Stimulated activated CD4-positive, alpha-beta T cell treated with anti-CD3 and anti-CD28 coated beads, Interleukin-4, amount 100 ng/mL, for 4 hours (primary cell): ENCODE measurements at places on chromosomes 3 and 15.

DNA sequence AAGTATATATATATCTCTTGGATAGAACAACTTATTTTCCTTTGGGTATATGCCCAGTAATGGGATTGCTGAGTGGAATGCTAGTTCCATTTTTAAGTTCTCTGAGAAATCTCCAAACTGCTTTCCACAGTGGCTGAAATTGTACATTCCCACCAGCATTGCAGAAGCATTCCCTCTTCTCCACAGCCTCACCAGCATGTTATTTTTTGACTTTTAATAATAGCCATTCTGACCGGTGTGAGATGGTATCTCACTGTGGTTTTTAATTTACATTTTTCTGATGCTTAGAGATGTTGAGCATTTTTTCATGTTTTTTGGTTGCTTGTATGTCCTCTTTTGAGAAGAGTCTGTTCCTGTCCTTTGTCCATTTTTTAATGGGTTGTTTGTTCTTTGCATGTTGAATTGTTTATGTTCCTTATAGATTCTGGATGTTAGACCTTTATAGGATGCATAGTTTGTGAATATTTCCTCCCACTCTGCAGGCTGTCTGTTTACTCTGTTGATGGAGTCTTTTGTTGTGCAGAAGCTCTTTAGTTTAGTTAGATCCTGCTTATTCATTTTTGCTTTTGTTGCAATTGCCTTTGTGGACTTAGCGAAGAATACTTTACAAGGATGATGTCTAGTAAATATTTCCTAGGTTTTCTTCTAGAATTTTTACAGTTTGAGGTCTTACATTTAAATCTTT is 82.7 kb upstream of the NR2F2 start:
- DNase-seq = no peak

- no peak for DNase-seq
Measured at GRCh38 chr15:51335538-51336410, 2.6 kb downstream of the CYP19A1 start.

- DNase-seq = no peak
Measured at GRCh38 chr3:194279101-194279500, 72.0 kb downstream of the CPN2 start.

DNA sequence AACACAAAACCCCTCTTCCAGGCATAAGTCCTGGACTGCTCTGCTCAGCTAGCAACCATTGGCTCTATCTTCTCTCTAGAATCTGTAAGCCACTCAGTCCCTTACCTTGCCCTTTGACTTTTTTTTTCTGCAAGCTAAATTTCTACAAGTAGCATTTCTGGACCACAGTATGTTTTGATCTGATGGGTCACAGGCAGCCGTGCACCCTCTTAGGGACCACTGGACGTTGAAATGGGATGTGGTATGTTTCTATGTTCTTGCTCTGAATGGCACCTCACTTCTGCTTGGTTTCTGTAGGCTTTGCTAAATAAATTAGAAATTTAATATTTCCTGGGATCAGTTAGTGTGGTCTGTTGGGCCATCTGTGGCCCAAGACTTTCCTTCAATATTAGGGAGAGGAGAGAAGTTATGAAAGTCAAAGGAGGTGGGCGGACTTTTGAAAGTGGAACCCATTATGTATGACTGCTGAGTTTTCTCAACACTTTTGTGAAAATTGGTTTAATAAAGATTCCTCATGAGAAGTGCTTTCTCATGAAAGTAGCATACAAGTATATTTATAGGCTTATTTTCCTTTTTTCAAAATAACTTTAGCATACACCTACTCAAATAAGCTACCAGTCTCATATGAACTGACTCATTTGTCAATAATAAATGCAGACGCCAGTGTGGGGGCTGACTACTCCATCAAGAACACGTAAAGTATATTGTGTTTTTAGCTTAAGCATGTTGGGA is 18.4 kb upstream of the TIPARP start:
- DNase-seq = no peak

GRCh38 chr3:126108676-126109050 is 24.7 kb upstream of the SLC41A3 start:
- no peak for DNase-seq

DNA sequence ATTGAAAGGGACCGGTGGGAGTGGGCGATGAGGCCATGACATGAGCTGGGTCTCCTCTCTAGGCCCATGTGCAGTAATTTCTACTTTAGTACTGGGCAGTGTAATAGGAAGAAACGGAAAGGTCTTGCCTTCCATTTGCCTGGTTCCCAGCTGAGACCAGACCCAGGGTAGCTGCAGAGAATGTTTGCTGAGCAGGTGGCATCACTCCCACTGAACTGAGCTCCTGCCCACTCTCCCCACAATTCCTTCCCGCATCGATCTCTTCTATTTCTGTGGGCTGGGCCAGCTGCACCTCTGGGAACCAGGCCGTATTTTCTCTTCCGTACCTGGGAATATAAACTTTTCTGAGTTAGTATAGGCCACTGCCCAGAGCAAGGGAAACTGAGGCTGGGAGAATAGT is 15.8 kb downstream of the ESYT3 start:
- no peak for DNase-seq

GRCh38 chr3:69535613-69536012 is 149.7 kb upstream of the FRMD4B start:
- no peak for DNase-seq

DNA sequence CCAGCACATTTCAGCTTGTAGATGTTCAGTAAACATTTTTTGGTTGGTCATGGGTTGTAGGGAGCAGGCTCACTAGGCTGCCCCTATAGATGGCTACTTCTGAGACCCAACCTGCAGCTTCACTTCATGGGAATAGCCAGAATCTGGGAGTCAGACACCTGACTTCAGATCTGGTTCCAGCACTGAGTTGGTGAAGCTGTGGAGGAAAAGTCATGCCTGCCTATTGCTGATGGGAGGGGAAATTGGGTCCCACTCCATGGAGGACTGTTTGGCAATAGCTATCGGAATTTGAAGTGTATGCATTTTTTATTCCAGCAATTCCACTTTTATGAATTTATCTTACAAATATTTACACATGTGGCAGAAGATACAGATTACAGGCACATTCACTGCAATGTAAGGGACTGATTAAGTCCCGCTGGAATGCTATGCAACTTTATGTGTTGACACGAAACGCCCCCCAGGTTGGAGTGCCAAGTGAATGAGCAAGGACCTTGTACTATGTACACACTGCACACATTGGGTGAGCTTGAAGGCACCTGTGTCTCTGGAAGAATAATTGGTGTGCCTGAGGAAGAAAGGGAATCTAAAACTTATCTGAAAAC is 7.8 kb upstream of the CCR1 start:
- no peak for DNase-seq

- no peak for DNase-seq
Measured at GRCh38 chr15:41581110-41581509, 22.1 kb downstream of the TYRO3 start.

GRCh38 chr3:16663854-16664712 is 58.9 kb upstream of the DAZL start:
- no peak for DNase-seq

DNA sequence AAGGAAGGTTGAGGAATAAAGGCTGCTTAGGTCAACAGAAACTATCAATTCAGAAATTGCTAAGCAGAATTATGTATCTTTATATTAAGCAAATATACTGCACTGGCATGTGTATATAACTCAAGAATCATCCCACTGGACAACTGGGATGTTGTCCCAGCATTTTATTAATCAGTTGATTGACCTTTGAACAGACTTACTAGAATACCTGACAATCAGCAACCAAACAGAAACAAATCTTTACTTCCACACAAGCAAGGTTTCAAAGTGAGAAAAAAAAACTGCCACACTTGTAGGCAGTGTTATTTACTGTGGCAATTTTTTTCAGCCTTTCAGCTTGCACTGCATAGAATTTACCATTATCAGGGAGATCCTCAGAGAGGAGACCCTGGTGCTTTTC is 218.8 kb downstream of the MAGI1 start:
- no peak for DNase-seq

DNA sequence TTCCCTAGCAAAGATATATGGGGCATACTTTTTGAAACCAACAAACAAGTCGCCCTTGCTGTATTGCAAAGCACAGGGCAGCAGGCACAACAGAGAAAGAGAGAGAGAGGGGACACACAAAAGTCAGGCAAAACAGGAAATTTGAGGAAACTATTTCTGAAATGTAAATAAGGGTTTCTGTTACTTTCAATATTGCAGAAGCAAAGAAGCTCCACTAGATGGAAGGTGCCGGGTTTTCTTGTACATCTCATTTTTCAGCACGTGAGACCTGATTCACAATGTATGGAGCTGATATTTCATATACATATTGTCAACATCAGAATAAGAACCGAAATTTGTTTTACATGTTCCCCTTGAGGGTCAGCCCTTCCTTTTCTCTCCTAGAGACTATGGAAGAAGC is 127.4 kb downstream of the FOXP1 start:
- DNase-seq = no peak

- DNase-seq = no peak
Measured at GRCh38 chr15:53962646-53963561, 15.3 kb upstream of the UNC13C start.

DNA sequence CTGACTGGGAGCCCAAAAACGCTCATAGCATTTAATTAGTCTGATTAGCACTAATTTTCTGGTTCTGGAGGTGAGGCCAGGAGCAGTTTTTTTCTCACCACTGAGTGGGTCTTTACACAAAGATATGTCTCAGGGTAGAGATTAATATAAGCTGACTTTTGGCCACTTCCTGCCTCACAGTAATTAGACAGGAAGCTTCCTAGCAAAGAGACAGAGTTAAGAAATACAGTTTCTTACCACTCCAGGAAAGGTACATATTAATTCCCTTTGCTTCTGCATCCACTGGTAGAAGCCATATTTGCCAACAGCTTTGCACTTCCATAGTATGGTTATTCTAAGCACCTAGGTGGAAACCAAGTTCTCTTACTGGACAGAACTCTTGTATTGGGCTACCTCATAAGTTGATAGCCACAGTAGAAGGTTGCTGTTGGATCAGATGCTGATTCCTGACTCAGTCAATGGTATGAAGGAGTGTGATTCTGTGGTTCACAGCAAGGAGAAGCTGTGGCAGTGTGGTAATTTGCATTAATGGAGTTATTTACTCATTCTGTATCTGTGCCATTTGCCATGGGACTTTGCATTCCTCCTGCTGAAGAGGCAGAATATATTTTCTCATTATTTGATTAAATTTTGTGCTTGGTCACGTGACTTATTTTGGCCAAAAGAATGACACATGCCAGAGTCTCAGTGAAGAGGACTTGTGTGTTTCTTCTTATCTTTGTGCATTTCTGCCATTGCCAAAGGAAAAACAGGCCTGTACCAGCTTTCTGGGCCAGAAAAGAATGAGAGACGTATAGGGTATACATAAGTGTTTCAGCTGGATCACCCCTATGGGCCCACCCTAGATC is 17.5 kb upstream of the ZBTB20 start:
- no peak for DNase-seq

- DNase-seq = no peak
Measured at GRCh38 chr15:85324202-85324601, 56.2 kb upstream of the AKAP13 start.

- DNase-seq = no peak
Measured at GRCh38 chr15:49731187-49732099, 110.6 kb downstream of the DTWD1 start.

GRCh38 chr3:167941234-167941995 is 154.3 kb downstream of the GOLIM4 start:
- DNase-seq = no peak

- DNase-seq = no peak
Measured at GRCh38 chr3:44427683-44428082, 49.8 kb downstream of the ZNF445 start.
